ENCODE measurements at places on chromosomes 5 and 9. TPM values are rescaled to one million over a fixed set of nuclear protein-coding genes. Genes with fewer than 3 reads are reported as not detected.

- no peak for DNase-seq
Observed at GRCh38 chr9:5382479-5382878, 42.8 kb upstream of the RLN1 start.

DNA sequence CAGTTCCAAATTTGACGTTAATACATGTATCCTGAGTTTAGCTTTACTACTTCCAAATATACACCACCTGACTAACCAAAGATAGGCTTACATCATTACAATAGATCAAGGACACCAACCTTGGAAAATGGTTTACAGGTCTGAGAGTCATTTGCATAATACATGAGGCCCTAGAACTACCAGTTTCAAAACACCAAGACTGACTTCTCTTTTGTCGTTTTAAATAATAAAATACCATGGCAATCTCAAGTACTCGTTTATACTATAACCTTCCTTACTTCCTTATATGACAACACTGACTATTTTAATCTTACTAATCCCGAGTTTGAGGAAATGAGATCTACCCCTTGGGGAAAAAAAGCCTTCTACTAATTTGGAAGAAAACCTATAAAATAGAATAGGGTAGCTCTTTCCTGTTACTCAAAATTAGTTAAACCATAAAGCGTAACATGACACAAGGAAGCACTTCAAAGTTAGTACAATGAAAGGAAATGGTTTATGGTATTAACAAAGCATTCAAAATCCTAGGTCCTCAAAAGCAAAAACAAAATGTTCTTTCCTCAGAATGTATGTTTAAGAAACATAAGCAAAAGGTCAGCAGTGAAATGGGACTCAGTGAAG lies 42.1 kb downstream of the UBQLN1 start:
- no peak for DNase-seq

DNA sequence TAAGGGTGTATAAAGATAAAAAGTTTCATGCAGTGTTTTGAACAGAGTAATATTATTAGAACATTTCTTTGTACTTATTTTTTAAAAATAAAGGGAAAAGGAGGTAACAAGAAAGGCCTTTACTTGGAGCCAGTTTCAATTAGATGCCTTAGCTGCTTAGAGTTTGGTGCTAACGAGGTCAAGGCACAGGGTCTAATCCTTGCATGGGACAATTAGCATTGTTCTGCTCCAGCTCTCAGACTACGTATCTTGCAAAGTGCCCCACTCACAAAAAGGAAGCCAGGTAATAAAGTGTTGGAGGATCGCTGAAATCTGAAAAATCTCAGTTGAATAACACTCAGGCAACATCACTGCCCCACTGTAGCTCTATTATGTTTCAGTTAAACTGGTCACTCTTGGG lies 2011.3 kb downstream of the EFNA5 start:
- peak; percentile 52 for DNase-seq

GRCh38 chr5:151258201-151258611 lies 5.2 kb downstream of the GM2A start:
- no peak for DNase-seq

GRCh38 chr9:20189871-20190270 lies 401.0 kb upstream of the SLC24A2 start:
- DNase-seq = peak; percentile 82

- no peak for DNase-seq
Observed at GRCh38 chr5:157193699-157194424, 13.2 kb downstream of the ITK start.

GRCh38 chr5:51559339-51559738 lies 176.1 kb downstream of the ISL1 start:
- no peak for DNase-seq

- DNase-seq = peak; percentile 90
Observed at GRCh38 chr9:137305060-137305797, 3.2 kb upstream of the NRARP start.

GRCh38 chr9:104556830-104557634 lies 11.9 kb upstream of the OR13C8 start:
- DNase-seq = no peak

DNA sequence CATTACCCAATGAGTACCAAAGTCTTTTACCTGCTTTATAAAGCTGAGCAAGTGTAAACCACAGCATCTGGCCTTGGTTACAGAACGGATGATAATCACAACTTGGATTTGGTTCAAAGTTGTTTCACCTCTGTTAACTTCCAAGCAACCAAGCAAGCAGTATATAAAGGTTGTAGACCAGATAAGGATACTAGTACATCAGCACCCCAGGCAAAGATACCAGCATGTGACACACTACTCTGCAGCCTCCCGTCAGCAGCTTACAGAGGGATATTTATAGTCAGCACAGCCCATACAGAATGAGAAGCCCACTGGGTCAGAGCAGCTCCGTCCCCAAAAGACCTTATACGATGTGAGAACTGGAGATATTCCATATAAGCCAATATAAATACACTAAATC lies 193.3 kb downstream of the SMARCA2 start:
- DNase-seq = no peak

DNA sequence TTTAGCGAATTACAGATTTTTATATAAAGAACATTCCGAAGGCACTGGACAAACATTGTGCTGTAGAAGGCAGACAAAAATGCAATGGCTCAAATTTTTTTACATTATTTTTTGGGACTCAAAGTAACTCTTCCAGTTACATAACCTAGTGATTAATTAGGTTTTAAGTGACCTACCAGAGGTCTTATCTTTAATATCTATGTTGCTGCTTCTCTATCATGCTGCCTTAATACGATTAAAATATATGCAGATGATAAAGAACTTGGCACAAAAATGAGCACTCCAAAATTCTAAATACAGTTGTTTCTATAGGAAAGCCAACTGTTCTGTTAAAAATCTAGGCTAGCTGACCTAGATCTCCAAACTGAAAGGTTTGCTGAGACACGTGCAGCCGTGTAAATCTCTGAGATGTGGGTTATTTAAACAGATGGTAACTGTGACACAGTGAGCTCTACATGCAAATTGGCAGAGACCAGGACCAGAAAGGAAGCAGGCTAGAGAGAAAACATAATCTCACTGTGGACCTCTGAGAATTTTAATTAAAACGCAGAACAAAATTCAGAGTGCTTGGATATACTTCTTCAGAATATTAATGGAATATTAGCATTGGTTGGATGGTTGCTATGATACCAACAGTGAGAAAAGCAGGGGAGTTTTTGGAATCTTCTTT lies 56.2 kb downstream of the CAMK4 start:
- no peak for DNase-seq

DNA sequence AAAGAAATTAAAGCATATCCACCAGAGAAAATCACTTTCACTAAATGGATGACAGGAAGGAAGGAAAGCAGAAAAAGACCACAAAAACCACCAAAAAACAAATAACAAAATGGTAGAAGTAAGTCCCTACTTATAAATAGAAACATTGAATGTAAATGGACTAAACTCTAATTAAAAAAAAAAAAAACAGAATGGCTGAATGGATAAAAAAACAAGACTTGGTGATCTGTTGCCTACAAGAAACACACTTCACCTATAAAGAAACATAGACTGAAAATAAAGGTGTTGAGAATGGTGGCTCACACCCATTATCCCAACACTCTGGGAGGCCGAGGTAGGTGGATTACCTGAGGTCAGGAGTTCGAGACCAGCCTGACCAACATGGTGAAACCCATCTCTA lies 122.9 kb downstream of the HMHB1 start:
- DNase-seq = no peak

- DNase-seq = no peak
Observed at GRCh38 chr5:172358345-172358744, 74.8 kb upstream of the UBTD2 start.

The PCDHA1 gene
- total RNA-seq = 0.19 TPM

The SAPCD2 gene
- total RNA-seq = 5.7 TPM

The SVEP1 gene
- total RNA-seq = 0.56 TPM

The STING1 gene
- total RNA-seq = 0.19 TPM

The TIMD4 gene
- total RNA-seq = not detected

The NEUROG1 gene
- total RNA-seq = not detected

The FAM151B gene
- 3.9 TPM for total RNA-seq

The FOXD4L5 gene
- total RNA-seq = 0.19 TPM

The REXO4 gene
- total RNA-seq = 24.9 TPM

The PCDHGA8 gene
- 2.3 TPM for total RNA-seq

Measured in neural progenitor cell (in vitro differentiated cells).